ENCODE measurements at places on chromosomes 6 and 20.

- no peaks in the 10 kb centered on the region for H3K4me1 ChIP-seq
- no peak overlapping the region for H3K27ac ChIP-seq
- H3K4me3 ChIP-seq = no peak overlapping the region
Measured at GRCh38 chr6:144601221-144601620, 316.1 kb downstream of the UTRN start.

GRCh38 chr6:38676974-38677544, 25.9 kb downstream of the GLO1 start:
- H3K4me1 ChIP-seq = no peaks in the 10 kb centered on the region
- DNase-seq = no peak
- H3K4me3 ChIP-seq = no peak overlapping the region
- no peaks in the 10 kb centered on the region for H3K27me3 ChIP-seq

DNA sequence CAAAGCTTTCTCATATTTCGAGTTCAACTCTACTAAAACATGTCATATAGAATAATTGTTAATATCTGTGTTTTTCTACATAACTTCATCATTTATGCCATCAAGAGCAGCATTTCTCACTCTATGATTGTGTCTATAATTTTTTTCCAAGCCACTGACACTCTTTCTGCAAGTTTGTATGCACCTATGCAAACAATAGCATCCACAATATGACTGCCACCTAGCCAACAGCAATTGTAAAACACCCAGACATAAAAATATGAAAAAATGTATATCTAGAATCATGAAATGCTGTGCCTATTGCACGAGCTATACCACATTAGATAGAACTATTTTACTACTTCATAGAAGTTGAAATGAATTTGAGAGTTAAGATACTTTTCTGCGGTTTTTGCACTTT, 286.5 kb upstream of the MARCKS start:
- H3K4me1 ChIP-seq = no peaks in the 10 kb centered on the region
- H3K4me3 ChIP-seq = no peak overlapping the region
- no peaks in the 10 kb centered on the region for H3K36me3 ChIP-seq
- no peaks in the 10 kb centered on the region for H3K27me3 ChIP-seq
- no peak overlapping the region for H3K27ac ChIP-seq

- no peak overlapping the region for H3K4me3 ChIP-seq
- H3K27me3 ChIP-seq = no peaks in the 10 kb centered on the region
- no peak overlapping the region for H3K27ac ChIP-seq
- H3K4me1 ChIP-seq = no peaks in the 10 kb centered on the region
- DNase-seq = no peak
Measured at GRCh38 chr6:47203938-47204611, 105.6 kb downstream of the TNFRSF21 start.

GRCh38 chr6:162941128-162941527, 213.4 kb downstream of the PACRG start:
- DNase-seq = no peak
- H3K36me3 ChIP-seq = no peaks in the 10 kb centered on the region
- H3K27ac ChIP-seq = no peak overlapping the region
- no peaks in the 10 kb centered on the region for H3K4me1 ChIP-seq
- H3K4me3 ChIP-seq = no peak overlapping the region
- no peaks in the 10 kb centered on the region for H3K27me3 ChIP-seq

DNA sequence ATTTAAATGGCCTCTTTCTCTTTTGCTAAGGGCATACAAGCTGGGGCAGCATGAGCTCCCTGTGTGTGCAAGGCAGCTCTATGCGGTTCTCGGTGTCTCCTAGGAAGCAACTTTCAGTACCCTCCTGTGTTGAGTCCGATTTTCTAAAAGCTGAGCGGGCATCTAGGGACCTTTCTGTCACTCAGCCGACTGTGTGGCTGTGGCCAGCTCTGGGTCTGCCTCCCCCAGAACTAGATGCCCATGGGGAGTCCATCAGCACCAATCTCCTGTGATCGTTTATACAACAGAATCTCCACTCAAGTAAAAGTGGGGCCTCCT, 7.5 kb downstream of the NELFCD start:
- H3K27ac ChIP-seq = no peak overlapping the region
- no peak overlapping the region for H3K4me3 ChIP-seq
- H3K27me3 ChIP-seq = no peaks in the 10 kb centered on the region
- DNase-seq = no peak
- peaks cover 37% of the 10 kb centered on the region for H3K36me3 ChIP-seq
